ENCODE measurements at places on chromosomes 2 and 18. TPM values are rescaled to one million over a fixed set of nuclear protein-coding genes. Genes with fewer than 3 reads are reported as not detected.

- no peak overlapping the region for H3K27ac ChIP-seq
- H3K27me3 ChIP-seq, result peaks cover 4% of the 10 kb centered on the region
- DNase-seq, result no peak
- no peak overlapping the region for H3K4me3 ChIP-seq
Measured at GRCh38 chr2:127429291-127429690, 11.1 kb downstream of the PROC start.

DNA sequence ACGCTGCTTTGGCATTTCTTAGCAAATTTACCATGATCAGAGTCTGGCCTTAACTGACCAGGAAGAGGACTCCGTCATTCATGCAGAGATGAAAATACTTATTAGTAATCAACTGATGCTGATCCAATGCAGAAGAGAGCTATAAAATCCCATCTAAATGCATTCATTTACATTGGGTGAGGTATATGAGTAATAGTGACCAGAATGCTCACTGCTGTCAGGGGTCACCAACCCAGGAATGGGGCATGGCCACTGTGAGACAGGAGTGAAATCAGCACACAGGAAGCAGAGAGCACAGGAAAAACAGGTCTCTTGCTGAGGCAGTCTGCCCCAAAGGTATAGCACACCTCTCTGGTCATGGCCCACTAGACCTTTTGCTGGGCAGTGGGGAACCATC lies 68.1 kb upstream of the TMEM247 start:
- no peak for DNase-seq
- peaks cover 11% of the 10 kb centered on the region for H3K4me1 ChIP-seq
- no peak overlapping the region for H3K27ac ChIP-seq
- H3K4me3 ChIP-seq, result no peak overlapping the region
- H3K36me3 ChIP-seq, result no peaks in the 10 kb centered on the region
- no peaks in the 10 kb centered on the region for H3K27me3 ChIP-seq

Gene SLC38A11
- polyA plus RNA-seq, result 1.6 TPM

Gene DSG4
- polyA plus RNA-seq, result not detected

GRCh38 chr18:58024139-58024538 lies 19.9 kb upstream of the NEDD4L start:
- DNase-seq, result no peak
- no peaks in the 10 kb centered on the region for H3K4me1 ChIP-seq
- H3K4me3 ChIP-seq, result no peak overlapping the region
- no peaks in the 10 kb centered on the region for H3K27me3 ChIP-seq
- no peak overlapping the region for H3K27ac ChIP-seq
- no peaks in the 10 kb centered on the region for H3K36me3 ChIP-seq

DNA sequence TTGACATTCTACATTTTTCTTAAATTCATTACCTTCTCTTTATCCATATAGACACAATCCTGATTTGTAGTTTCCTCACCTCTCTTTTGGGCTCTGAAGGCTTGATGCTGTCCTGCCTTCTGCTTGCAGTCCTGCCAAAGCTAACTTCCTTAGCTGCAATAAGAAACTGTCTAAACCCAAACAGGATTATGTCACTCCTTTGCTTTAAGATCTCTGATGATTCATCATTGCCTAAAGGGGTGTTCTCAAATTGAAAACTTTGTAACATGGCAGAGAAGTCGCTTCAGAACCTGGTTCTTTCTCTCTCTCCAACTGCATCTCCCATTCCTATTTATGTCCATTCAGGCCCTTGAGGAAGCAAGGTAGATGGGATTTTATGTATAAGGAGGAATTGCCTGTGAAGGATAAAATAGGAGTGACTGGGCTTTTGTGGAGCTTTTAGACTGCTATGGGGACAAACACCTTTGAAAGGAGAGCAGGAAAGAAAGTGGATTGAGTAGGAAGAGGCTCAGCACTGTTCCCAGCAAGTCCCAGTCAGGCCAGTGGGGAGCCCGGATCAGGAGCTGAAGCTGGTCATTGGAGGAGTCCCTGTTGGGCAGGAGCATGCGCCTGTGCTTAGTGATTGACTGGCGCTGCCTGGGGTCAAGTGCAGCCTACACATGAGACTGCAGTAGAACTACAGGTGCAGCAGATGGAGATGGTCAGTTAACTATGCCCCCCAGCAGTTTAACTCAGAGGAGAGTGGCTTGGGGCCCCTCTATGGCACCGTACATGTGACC lies 390.6 kb downstream of the CTNNA2 start:
- H3K4me1 ChIP-seq, result no peaks in the 10 kb centered on the region
- H3K36me3 ChIP-seq, result no peaks in the 10 kb centered on the region
- H3K4me3 ChIP-seq, result no peak overlapping the region
- H3K27me3 ChIP-seq, result no peaks in the 10 kb centered on the region

GRCh38 chr2:236947294-236947693 lies 138.4 kb upstream of the COPS8 start:
- no peak for DNase-seq
- no peaks in the 10 kb centered on the region for H3K36me3 ChIP-seq
- no peaks in the 10 kb centered on the region for H3K4me1 ChIP-seq
- H3K27ac ChIP-seq, result no peak overlapping the region
- H3K27me3 ChIP-seq, result no peaks in the 10 kb centered on the region
- H3K4me3 ChIP-seq, result no peak overlapping the region

GRCh38 chr2:181170256-181170655 lies 189.9 kb downstream of the UBE2E3 start:
- H3K4me3 ChIP-seq, result no peak overlapping the region
- no peak overlapping the region for H3K27ac ChIP-seq
- H3K27me3 ChIP-seq, result no peaks in the 10 kb centered on the region
- no peaks in the 10 kb centered on the region for H3K4me1 ChIP-seq

DNA sequence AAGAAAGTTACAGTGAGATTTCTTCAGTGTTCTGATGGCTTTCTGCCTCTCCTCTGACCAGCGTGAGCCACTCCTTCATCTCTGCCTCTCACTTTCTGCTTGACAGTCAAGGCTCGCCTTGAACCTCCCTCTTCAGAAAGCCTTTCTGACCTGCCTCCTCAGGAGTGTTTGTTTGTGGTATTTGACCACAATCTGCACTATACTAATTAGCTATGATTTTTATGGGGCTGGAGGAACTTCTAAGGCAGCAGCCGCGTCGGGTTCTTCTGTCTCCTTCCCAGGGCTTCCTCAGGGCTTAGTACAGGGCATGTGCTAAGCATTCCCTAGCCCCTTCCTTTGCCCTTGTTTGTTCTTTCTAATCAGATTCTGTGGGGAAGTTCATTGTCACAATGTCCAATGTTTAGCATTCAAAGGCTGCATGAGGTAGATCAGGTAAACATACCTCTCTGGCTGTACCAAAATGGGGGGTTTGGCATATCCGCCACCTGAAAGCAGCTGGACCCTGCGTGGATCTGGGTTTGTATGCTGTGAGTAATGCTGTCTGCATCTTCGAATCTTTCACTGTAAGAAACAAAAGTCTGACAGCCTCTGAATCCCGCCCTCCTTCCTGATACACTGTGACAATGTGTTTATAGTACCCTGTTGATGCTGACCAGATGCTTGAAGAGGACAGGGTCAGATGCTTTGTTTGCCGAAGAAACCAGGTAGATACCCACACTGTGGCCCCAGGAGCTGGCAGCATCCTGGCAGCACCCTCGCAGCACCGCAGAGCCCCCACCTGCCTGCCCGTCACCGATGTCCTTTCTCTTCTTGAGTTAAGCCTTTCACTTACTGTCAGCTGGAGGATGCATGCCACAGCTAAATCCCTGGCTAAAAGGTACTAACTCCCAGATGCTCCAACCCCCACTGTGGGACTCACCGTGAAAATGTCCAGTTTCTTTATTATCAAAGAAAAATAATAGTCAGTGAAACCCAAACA lies 260.8 kb upstream of the HDAC4 start:
- H3K27me3 ChIP-seq, result peaks cover 5% of the 10 kb centered on the region
- no peak overlapping the region for H3K4me3 ChIP-seq
- H3K4me1 ChIP-seq, result peaks cover 22% of the 10 kb centered on the region
- DNase-seq, result no peak
- no peaks in the 10 kb centered on the region for H3K36me3 ChIP-seq

DNA sequence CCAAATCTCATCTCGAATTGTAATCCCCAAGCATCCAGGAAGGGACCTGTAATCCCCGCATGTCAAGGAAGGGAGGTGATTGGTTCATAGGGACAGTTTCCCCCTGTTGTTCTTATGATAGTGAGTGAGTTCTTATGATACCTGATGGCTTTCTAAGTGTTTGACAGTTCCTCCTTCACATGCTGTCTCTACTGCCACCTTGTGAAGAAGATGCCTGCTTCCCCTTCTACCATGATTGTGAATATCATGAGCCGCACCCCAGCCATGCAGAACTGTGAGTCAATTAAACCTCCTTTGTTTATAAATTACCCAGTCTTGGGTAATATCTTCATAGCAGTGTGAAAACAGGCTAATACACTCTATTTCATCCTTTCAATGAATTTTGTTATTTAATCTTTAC lies 446.7 kb downstream of the RNF144A start:
- no peak overlapping the region for H3K27ac ChIP-seq
- no peaks in the 10 kb centered on the region for H3K27me3 ChIP-seq
- H3K4me1 ChIP-seq, result no peaks in the 10 kb centered on the region

Measured in left lung (tissue), 14 donors.